ENCODE measurements at places on chromosomes 6 and 20.
A peak's percentile ranks its signal among the peaks of the same experiment; 100 is the strongest.

- DNase-seq: no peak
Observed at GRCh38 chr20:31966991-31967655, 828 bp upstream of the XKR7 start.

GRCh38 chr6:47153404-47153755, 111.2 kb upstream of the ADGRF1 start:
- no peak for DNase-seq

DNA sequence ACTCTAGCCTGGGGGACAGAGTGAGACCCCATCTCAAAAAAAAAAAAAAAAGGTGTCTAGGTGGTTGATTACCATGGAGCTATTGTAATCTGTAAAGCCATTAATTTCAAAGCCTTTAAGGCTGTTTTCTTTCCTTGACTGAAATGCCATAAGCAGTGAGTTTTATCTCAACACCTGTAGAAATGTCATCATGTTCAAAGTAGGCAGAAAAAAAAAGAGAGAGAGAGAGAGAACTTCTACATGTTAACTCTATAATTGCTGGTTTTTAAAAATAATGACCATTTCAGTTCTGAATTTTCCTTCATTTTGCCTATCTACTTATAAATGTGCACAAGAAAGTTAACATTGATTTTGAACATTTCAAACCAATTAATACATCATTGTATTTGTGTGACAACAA, 29.7 kb upstream of the POLR1H start:
- no peak for DNase-seq

DNA sequence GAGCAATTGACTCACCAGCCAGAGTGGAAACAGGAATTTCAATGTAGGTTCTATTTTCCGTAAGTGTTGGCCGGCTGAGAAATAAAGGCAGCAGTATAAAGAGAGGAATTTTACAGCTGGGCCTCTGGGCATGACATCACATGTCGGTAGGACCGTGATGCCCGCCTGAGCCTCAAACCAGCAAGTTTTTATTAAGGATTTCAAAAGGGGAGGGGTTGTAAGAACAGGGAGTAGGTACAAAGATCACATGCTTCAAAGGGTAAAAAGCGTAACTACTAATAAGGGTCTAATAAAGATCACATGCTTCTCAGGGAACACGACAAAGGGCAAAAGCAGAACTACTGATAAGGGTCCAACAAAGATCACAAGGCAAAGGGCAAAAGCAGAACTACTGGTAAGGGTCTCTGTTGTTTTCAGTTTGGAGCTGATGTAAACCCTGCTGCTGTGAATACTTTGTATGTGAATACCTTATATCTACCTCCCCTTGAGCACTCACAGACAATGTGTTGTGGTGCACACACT, 9.0 kb upstream of the TULP4 start:
- DNase-seq: no peak

GRCh38 chr6:98905759-98906158, 42.0 kb downstream of the FBXL4 start:
- DNase-seq: no peak

GRCh38 chr6:25050356-25050755, 114.6 kb upstream of the RIPOR2 start:
- no peak for DNase-seq

- no peak for DNase-seq
Observed at GRCh38 chr6:22681761-22682160, 112.4 kb downstream of the HDGFL1 start.

GRCh38 chr6:1635305-1636010, 25.7 kb downstream of the FOXC1 start:
- DNase-seq: no peak

GRCh38 chr20:24628985-24629384, 159.6 kb downstream of the SYNDIG1 start:
- DNase-seq: no peak

GRCh38 chr6:53906842-53907241, 112.0 kb downstream of the LRRC1 start:
- no peak for DNase-seq

DNA sequence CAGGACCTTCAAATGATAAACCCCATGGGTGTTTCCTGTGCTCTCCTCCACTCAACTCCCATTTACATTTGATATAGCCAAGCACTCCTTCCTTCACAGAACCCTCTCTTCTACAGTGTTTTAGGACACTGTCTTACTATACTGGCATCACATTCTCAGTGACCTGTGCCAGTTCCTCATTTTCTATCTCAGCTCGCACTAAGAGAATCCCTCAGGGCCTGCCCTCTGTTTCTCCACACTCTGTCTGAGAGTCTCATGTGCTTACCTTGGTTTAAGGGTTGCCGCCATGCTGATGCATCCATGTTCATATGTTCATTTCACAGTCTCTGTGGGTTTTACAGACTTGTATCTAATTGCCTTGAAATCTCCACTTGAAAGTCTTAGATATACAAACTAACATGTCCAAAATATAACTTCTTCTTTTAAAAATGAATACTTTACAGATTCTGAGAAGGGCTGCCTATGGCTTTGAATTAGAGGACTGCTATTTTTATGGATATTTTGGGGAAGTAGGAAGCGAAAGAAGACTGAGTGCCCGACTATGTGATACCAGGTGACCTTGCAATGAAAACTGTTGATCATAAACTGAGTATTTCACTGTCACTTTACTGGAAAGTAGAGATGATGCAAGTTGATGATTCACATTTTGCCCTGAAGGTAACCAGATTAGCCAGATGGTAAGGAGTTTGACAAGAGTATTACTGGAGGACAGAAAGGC, 153.1 kb upstream of the SIM1 start:
- no peak for DNase-seq

GRCh38 chr6:137815692-137816091, 51.4 kb upstream of the TNFAIP3 start:
- no peak for DNase-seq

- no peak for DNase-seq
Observed at GRCh38 chr6:110285306-110286060, 72.7 kb downstream of the METTL24 start.

DNA sequence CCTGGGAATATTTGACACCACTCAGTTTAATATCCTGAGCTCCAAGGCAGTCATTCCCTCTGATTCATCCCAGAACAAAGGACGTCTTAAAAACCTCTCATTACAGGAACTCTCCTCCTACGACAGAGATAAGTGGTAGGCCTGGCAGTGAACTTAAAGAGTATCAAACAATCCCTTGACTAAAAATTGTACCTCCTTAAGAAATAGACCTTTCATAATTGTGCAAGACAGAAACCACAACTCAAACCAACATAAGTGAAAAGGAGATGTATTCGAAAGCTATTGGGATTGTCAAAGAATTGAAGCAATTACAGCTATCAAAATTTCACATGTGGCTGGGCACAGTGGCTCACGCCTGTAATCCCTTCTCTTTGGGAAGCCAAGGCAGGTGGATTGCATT, 19.1 kb upstream of the BNIP5 start:
- no peak for DNase-seq

- DNase-seq: no peak
Observed at GRCh38 chr6:15561447-15562199, 101.2 kb downstream of the DTNBP1 start.

GRCh38 chr6:89200706-89201215, 16.4 kb downstream of the GABRR1 start:
- no peak for DNase-seq

- DNase-seq: no peak
Observed at GRCh38 chr6:93120154-93120742, 299.1 kb downstream of the EPHA7 start.

DNA sequence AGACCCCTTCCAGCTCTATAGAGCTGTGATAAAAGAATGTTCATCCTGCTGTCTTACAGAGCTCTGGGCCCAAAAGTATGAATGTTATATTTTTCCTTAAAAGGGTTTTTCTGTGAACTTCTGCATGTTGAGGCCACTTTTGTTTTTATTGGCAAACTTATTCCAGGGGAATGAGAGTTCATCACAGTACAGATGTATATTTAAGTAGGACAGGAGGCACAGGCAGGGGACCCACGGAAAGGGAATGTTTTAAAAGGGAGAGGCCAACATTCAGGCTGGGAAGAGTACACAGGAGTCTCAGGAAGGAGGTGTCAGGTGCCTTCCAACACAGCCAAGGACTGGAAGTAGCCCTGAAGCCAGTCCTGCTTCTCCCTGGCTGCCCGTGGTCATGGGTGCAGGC, 148.4 kb downstream of the EYA2 start:
- no peak for DNase-seq

GRCh38 chr6:148967011-148967520, 220.2 kb downstream of the UST start:
- no peak for DNase-seq

- no peak for DNase-seq
Observed at GRCh38 chr6:43951063-43951755, 176.0 kb downstream of the MRPL14 start.

DNA sequence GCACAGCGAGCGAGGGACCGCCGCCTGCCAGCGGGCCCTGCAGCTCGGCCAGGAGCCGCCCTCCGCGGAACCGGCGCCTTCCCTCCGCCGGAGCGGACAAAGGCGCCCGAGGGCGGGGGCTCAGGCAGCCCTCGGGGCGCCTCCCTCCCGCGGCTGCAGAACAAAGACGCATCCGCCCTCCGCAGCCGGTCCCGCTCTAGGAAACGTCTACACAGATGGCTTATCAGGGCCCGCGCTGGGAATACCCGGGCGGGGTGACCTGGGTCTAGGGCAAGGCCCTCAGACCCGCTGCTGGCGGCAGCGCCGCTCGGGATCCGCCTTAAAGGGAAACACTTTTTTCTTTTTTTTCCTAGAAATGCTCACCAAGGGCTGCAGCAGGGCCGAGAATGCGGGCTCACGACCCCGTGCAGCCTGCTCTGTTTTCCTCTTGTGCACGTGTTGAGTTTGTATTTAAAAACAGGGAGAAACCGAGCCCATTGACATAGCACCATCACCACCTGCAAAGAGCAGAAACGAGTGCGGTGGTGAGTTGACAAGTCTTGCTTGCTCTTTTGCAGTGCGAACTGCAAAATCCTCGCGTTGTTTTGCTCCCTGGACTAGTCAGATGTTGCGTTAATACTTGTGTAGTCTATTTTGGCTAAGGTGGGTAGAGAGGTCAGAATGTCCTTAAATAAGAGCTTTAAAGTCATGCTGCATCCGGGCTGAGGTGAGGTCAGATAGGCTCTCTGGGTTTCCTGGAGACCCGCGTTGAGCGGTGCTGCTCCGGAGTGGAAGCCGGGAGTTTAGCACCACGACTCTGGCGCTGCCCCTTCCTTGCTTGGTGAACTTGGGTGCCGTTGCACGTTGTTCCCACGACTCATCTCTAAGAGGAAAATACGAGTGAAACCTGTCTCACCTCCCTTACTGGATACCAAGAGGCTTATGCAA, 1.1 kb upstream of the RPS6KA2 start:
- peak; percentile 43 for DNase-seq

DNA sequence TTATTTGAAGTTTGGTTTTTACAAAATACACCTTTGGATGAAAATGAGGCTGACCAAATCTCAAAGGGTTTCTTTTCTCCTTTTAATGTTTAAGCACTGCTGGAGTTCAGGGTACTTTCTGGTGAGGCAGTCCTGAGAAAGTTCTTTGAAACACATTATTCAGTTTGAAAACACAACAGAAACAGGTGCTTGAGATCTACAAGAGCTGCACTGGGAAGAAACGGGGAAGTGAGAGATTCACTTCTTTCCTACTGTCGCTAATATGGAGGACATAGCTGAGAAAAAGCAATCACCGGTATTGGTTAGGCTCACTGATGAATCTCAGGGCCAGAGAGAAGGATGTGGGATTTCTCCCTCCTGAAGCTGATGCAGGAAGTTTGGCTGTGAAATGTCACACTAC, 22.9 kb upstream of the TMEM170B start:
- no peak for DNase-seq

- DNase-seq: no peak
Observed at GRCh38 chr6:77707603-77708002, 54.8 kb downstream of the MEI4 start.

GRCh38 chr20:14883324-14883723, 545.9 kb upstream of the FLRT3 start:
- DNase-seq: no peak

DNA sequence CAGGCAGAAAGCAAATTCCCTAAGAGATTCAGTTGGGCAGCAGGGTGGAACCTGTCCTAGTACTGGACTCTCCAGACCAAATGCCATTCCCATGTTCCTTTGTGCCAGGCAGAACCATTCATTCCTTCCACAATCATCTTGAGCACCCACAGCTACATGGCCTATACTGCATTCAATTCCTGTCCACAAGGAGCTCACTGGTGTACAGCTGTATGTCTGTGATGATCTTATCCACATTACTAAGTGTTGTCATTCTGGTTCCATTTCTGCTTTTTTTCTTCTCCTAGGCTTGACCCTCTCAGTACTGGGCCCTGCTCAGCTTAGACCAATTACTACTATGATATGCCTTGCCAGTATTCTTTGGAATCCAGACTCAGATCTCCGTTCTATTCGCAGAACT, 27.5 kb downstream of the MAN1A1 start:
- DNase-seq: no peak

DNA sequence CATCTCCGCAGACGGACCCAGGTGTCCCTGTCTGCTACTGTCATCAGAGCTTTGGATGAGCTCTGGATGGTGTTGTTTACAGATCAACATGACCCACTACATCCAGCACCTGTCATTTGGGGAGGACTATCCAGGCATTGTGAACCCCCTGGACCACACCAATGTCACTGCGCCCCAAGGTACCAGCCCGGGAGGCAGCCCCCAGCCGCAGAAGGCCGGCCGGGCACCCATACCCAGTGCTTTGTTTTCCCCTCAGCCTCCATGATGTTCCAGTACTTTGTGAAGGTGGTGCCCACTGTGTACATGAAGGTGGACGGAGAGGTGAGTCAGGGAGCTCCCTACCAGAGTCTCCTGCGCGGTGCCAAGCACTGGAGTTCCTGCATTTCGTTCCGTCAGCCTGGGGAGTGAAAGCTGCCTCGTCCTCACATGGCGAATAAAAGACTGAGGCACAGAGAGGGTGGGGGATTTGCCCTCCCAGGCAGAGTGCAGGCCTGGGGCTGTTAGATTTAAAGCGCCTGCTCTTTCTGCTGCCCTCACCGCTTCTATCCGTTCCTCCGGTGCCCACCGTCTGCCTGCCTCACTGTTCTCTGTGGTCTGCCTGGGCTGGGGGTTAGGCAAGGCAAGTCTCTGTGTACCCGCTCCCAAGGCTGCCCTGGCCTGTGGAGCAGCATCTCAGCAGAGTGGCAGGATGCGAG, 14.2 kb downstream of the ERGIC3 start:
- DNase-seq: no peak

DNA sequence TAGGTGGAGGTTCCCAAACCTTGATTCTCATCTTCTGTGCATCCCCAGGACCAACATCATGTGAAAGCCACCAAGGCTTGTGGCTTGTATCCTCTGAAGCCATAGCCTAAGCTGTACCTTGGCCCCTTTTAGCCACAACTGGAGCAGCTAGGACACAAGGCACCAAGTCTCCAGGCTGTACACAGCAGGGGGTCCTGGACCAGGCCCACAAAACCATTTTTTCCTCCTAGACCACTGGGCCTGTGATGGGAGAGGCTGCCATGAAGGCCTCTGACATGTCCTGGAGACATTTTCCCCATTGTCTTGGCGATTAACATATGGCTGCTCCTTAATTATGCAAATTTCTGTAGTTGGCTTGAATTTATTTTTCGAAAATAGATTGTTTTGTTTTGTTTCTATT, 114.8 kb upstream of the LAMA2 start:
- no peak for DNase-seq

- DNase-seq: no peak
Observed at GRCh38 chr6:68628161-68628560, 6.9 kb upstream of the ADGRB3 start.

GRCh38 chr20:18272451-18272850, 15.9 kb upstream of the ZNF133 start:
- no peak for DNase-seq

Data from activated gamma-delta T cell (primary cell).